Kasumi-1 (cell line): ENCODE measurements at places on chromosomes 7 and 10.

GRCh38 chr7:33262476-33262875 is 133.1 kb downstream of the BBS9 start:
- DNase-seq = no peak

- no peak for DNase-seq
Observed at GRCh38 chr10:101880232-101880573, 36.6 kb upstream of the KCNIP2 start.

- DNase-seq = no peak
Observed at GRCh38 chr10:13218878-13219277, 15.3 kb downstream of the UCMA start.

- DNase-seq = peak; percentile 91
Observed at GRCh38 chr7:142646386-142647140, 102.7 kb upstream of the PRSS1 start.

- DNase-seq = no peak
Observed at GRCh38 chr10:47376522-47377220, 7.4 kb downstream of the ZNF488 start.

DNA sequence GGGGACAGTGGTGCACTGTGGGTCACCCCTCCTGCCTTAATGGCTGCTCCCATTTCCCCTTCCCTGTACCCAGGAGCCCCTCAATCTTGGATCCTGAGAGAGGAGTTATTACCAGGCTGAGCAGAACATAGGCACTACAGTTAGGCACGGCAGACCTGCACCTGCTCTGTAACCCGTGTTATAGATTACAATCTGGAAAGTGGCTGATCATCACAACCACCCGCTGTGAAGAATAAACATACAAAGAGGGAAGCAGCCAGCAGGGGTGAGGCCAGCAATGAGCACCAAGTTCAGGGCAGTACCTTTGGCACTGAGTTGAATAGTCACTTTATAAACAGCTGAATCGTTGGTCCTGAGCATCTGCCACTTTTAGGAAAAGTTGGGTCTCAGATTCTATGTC is 1.7 kb downstream of the CDHR1 start:
- no peak for DNase-seq

GRCh38 chr10:77463967-77464745 is 173.5 kb downstream of the KCNMA1 start:
- DNase-seq = no peak

- DNase-seq = no peak
Observed at GRCh38 chr10:24866604-24867583, 85.5 kb downstream of the PRTFDC1 start.

GRCh38 chr10:132550366-132551092 is 12.9 kb downstream of the INPP5A start:
- no peak for DNase-seq

GRCh38 chr10:113872139-113873030 is 17.9 kb downstream of the NHLRC2 start:
- peak; percentile 75 for DNase-seq

GRCh38 chr10:76000550-76000949 is 569.1 kb downstream of the LRMDA start:
- no peak for DNase-seq

GRCh38 chr7:156435486-156436231 is 204.9 kb upstream of the RNF32 start:
- DNase-seq = no peak

- no peak for DNase-seq
Observed at GRCh38 chr10:35579726-35580422, 25.3 kb upstream of the GJD4 start.

GRCh38 chr7:87312215-87312865 is 33.1 kb upstream of the CROT start:
- peak; percentile 89 for DNase-seq
